ENCODE measurements at places on chromosomes 12 and 14.

GRCh38 chr12:31929027-31929526, 30.1 kb upstream of the RESF1 start:
- DNase-seq: no peak

DNA sequence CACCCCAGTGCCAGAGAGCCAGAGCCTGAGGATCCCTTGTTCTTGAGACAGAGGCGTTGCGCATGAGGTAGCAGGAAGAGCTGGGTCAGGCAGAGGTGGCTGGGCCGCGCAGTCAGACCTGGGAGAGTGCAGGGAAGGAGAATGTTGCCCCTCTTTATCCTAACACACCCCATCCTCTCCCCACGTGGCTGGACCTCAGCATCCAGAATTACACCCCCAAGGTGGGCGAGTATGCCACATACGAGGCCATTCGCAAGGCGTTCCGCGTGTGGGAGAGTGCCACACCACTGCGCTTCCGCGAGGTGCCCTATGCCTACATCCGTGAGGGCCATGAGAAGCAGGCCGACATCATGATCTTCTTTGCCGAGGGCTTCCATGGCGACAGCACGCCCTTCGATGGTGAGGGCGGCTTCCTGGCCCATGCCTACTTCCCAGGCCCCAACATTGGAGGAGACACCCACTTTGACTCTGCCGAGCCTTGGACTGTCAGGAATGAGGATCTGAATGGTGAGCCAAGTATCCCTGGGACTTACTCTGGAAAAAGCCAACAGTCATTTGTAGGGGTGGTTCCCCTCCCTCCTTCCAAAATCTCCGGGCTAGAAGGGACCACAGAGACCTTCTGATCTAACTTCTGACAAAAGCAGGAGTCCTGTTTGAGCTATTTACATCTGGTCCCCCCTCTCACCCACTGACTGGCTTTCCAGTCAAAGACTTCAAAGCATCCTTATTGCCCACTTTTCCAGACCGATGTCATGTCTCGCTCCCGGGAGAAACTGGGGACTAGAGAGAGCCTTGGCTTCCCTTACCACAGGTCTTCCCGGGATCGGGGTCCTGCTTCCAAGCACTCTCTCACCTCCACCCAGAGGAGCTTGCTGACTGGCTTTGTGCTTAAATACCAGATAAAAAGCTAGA, 6.1 kb downstream of the MMP14 start:
- no peak for DNase-seq

GRCh38 chr12:58421990-58422389, 480.6 kb downstream of the ATP23 start:
- DNase-seq: no peak

- no peak for DNase-seq
Observed at GRCh38 chr14:72636094-72636493, 257.8 kb downstream of the DPF3 start.

GRCh38 chr12:2137711-2138110, 84.9 kb downstream of the CACNA1C start:
- DNase-seq: no peak

GRCh38 chr12:107092669-107093416, 506 bp downstream of the CRY1 start:
- peak; percentile 42 for DNase-seq

- no peak for DNase-seq
Observed at GRCh38 chr14:63387711-63388110, 69.0 kb upstream of the GPHB5 start.

DNA sequence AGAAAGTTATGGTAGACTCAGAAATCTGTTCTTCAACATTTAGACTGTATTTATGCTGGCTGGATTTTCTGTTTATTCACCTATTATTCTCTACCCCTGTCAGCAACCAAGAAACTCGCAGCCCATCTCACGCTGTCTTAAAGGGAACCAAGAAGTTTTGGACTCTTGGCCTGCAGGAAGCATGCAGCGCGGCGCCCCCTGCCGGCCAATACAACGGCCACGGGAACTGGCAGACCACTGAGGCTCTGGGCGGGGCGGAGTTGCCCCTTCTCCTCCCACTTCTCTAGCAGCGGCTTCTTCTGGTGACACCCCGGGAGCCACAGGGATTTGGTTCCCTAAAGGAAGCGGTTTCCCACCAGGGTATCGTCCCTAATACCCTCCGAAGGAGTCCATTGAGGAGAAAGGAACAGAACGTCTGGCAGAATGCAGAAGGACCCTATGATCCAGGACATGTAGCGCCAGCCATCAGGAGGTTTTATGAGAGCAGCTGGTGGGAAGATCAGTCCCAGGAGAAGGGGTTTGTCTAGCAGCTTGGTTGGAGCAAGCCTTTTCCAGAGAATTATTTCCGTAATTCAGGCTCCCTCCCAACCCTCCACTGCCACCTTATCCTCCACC, 21.0 kb upstream of the RNASE2 start:
- peak; percentile 9 for DNase-seq

DNA sequence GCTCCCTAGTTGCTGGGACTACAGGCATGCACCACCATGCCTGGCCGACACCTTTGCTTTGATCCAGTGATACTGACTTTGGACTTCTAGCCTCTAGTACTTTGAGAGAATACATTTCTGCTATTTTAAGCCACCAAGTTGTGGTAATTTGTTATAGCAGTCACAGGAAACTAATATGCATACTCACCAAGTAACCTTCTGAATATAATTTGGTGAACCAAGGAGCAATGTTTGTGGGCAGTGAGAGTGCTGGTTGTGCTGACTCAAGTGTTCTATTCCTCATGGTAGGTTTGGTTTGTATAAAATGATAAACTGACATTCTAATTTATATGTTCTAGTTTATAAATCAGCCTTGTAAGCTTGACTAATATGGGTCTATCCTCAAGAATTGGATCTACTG, 42.4 kb upstream of the MMP19 start:
- no peak for DNase-seq

DNA sequence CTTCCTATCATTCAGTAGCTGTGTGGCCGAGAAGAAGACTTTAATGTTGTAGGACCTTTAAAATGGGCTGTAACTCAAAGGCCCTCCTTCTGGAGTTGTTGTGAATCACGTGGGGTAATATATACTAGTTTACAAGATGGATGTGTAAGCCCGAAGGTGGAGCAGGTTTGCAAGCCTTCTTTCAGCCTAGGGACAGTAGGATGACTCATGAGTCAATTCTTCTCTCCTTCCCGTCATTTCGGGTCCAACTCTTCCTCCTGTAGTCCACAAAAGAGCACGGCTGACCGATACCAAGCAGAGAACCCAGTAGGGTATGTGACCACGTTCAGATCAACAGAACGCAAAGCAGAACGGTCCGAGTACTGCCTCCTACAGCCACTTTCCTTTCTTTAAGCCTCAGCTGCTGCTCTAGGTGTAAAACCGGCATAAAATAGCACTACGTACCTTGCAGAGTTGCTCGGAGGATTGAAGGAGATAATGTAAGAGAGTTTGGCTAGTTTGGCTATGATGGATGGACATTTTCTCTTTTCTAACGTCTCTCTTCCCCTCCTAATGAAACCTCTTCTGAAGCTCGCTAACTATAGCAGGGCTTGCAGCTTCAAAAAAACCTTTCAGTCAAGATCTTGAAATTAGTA, 1.3 kb upstream of the RASSF3 start:
- DNase-seq: no peak

DNA sequence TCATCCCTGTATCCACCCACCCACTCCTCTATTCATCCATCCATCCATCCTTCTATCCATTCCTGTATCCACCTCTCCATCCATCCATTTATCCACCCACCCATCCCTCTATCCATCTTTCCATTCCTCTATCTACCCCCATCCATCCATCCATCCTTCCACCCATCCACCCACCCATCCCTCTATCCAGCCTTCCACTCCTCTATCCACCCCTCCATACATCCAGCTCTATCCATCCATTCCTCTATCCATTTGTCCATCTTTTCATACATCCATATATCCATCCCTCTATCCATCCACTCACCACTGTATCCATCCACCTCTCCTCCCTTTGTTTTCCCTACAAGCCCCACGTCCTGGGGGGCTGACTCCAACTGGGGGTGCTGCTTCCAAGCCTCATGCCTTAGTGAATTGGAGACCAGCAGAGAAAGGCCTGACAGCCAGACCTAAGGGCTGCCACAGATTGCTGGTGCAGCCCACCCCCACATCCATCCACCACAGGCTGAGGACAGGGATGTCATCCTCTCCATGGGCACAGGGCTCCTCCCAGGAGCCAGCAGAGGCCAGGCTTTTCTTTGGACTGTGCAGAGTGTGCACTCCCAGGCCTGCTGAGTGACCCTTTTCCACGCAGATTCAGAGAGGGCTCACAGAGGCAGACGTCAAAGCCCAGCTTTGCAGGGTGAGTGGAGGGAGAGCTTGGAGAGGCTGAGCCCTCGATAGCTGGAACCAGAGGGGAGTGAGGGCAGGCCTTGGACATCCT, 18.9 kb upstream of the GPR132 start:
- DNase-seq: no peak

GRCh38 chr14:99407416-99407815, 73.2 kb downstream of the SETD3 start:
- DNase-seq: no peak

- DNase-seq: no peak
Observed at GRCh38 chr14:80260645-80261044, 49.3 kb upstream of the DIO2 start.

DNA sequence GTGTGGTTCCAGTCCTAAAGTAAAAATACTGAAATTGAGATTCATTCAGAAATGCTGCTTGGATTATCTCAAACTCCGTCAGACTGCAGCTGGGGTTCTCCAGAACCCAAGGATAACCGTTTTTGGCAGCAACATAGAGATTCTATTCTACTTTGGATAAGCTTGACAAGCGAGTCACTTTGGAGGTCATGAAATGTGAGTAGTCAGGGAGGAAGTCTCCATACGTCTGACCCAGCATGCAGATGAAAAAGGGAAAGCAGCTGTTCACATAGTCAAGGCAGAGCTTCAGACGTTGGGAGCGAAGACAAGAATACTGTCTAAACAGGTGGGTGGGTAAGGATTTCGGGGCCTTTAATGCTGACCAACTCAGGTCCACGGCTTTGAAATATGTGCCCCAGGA, 14.9 kb upstream of the HSP90B1 start:
- DNase-seq: no peak

DNA sequence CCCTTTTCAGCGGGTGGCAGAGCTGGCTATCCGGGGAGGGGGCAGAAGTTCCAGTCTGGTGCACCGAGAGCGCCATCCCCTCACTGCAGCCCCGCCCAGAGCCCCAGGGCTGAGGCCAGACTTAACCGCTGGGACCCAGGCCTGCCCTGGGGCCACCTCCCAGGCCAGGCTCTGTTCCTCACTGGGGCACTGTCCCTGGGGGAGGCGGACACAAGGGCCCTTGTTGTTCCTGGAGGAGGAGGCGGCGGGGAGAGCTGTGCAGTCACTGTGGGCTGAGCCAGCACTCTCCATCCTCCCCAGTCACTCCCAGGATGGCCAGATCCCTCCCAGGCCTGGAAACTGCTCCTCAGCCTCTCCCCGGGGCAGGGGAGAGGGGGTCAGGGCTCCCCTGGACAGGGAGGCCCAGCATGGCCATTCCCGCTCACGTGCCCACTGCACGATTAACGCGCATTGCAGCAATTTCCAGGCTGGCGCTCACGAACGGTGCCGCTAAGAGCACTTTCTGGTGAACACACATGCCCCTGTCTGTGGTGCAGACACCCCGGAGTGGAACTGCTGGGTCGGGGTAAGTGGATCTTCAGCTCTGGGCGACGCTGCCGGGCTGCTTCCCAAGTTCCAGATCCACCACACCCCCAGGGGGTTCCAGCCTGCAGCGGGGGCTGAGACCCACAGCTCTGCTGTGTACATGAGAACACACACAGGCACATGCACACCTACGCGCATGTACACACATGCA, 89.8 kb upstream of the SFSWAP start:
- DNase-seq: no peak

- DNase-seq: no peak
Observed at GRCh38 chr12:32047357-32048212, 59.1 kb upstream of the BICD1 start.

- peak; percentile 39 for DNase-seq
Observed at GRCh38 chr14:64823305-64823861, 56.3 kb downstream of the SPTB start.

- DNase-seq: no peak
Observed at GRCh38 chr14:67516676-67517075, 16.4 kb upstream of the PLEKHH1 start.

GRCh38 chr12:95099270-95099790, 25.9 kb upstream of the NR2C1 start:
- no peak for DNase-seq

DNA sequence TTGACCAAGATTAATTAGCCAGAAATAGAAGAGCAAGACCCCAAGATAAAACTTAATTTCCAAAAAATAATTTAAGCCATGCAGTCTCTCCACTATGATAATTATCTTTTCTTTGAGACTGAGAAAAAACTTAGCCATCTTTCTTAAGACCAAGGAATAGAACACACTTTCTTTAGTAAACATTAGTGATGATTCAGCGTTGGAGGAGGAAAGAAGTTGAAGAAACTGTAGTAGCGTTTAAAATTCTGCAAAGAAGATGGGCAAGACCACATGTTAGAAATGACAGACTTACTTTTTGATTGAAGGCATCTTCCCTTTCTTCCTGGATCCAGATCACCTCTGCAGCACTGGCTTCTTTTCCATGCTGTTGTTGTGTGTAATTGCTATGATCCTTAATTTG, 124.8 kb upstream of the RASSF8 start:
- no peak for DNase-seq

GRCh38 chr12:7833831-7834230, 38.9 kb downstream of the SLC2A14 start:
- no peak for DNase-seq

- DNase-seq: no peak
Observed at GRCh38 chr14:32648434-32648833, 290.2 kb upstream of the NPAS3 start.

Measured in stimulated activated CD8-positive, alpha-beta memory T cell treated with anti-CD3 and anti-CD28 coated beads, Interleukin-15, amount 100 ng/mL, for 24 hours (primary cell).